ENCODE measurements at places on chromosomes 5 and 9.

DNA sequence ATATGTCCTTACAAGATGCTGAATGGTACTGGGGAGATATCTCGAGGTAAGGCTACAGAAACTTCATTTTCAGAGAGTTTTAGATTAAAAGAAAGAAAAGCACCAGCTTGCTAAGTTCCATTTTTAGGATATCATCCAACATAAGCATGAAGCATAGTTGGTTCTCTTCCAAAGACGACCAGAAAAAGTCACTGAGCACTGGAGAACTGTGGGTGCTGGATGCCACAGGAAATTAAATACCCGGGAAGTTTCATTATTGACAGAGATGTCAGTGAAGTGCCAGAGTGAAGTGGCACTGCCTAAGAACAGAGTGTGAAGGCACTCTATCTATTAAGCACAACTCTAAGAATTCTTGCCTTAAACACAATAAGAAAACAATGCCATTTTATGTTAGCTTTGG is 76.8 kb downstream of the PIK3R1 start:
- no peak for DNase-seq

GRCh38 chr5:36637516-36637915 is 31.1 kb downstream of the SLC1A3 start:
- no peak for DNase-seq

DNA sequence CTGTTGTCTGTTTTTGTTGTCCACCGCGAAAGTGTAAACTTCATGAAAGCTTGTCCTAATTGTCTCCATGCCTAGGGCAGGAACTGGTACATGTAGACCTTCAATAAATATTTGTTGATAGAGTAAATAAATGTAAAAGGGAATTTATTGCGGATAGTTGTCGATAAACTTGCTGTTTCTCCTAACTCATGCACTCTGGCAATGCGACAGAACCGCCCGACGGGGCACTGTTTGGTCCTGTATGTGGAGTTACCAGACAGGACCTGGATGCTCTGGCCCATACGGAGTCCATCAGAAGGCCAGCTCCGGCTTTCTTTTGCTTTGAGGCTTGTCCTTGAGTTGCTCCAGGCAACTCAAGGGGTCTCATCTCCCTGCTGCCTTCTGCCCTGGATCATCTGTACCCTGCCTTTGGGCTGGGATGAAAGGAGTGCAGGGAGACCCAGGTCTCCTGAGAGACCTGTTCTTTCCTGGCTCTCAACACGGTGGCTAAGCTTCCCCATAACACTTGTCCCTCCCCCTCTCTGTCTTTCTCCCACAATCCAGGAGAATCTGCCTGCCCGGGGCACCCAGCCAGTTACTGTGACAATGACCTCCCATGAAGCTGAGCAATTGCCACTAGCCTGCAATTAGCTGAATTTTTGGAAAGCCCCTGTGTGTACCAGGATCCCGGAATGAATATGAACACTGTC is 149.5 kb upstream of the PTCH1 start:
- no peak for DNase-seq

GRCh38 chr5:89117124-89117644 is 234.2 kb upstream of the MEF2C start:
- DNase-seq: peak; percentile 29

- no peak for DNase-seq
These were observed 65.4 kb upstream of the FAM174A start for GRCh38 chr5:100469767-100470166.

GRCh38 chr5:100407053-100407452 is 128.1 kb upstream of the FAM174A start:
- DNase-seq: no peak

DNA sequence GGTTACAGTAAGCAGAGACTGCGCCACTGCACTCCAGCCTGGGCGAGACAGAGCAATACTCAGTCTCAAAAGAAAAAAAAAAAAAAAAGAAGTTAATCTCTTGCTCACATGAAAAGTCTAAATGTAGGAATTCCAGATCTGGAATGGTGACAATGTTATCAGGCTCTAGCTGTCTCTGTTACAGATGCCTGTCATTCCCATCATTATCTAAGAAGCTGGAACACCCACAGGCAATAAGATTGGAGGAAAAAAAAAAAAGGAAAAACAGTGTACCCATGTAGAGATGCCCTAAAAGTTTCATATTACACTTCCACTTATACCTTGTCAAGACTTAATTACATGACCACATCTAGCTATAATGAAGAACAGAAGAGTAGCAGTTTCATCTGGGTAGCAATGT is 38.2 kb downstream of the PTBP3 start:
- no peak for DNase-seq
